ENCODE measurements at places on chromosomes 7 and 10.

- no peak for DNase-seq
Measured at GRCh38 chr10:109966961-109967738, 40.6 kb upstream of the ADD3 start.

GRCh38 chr10:110387983-110388686 is 83.4 kb upstream of the SMNDC1 start:
- DNase-seq: no peak

- no peak for DNase-seq
Measured at GRCh38 chr7:124566583-124566982, 199.0 kb downstream of the GPR37 start.

DNA sequence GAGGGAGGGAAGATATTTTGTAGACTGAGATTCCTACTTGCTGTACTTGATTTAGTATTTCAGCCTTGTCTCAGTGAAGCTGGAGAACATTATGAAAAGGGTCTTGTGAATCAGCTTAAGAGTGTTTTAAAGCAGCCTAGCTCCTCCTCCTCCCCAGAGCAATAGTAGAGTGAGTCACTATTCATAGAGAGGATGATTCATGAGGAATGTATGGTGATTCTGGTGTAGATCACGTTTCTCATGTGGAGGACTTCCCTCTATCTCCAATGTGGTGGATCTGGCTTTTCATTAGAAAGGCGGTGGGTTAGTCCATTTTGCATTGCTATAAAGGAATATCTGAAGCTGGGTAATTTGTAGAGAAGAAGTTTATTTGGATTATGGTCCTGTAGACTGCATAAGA is 340.1 kb upstream of the CHRM2 start:
- DNase-seq: no peak

DNA sequence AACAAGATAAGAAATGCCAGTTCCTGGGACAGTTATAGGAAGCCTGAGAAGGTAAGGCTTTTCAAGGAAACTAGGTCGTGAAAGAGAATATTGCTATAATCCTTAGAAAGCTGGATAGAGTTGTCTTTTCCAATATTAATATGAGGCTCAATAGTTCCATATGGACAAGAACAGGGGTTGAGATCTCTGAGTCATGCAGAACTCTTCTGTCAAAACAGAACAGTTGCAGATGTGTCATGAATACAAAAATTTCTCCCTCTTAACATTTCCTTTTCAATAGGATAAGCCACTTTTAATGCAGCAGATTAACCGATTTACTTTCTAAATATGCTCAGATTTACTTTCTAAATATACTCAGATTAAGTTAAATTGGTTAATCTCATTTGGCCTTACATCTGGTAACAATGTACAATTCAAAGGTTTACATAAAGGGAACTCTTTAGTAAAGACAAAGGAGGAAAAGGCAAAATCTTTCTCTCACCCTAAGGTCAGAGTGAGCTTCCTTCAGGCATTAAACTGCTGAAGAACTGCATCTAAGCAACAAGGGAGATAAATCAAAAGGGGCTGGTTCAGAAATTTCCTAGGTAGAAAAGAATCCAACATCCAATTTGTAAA is 104.7 kb upstream of the PCDH15 start:
- no peak for DNase-seq

DNA sequence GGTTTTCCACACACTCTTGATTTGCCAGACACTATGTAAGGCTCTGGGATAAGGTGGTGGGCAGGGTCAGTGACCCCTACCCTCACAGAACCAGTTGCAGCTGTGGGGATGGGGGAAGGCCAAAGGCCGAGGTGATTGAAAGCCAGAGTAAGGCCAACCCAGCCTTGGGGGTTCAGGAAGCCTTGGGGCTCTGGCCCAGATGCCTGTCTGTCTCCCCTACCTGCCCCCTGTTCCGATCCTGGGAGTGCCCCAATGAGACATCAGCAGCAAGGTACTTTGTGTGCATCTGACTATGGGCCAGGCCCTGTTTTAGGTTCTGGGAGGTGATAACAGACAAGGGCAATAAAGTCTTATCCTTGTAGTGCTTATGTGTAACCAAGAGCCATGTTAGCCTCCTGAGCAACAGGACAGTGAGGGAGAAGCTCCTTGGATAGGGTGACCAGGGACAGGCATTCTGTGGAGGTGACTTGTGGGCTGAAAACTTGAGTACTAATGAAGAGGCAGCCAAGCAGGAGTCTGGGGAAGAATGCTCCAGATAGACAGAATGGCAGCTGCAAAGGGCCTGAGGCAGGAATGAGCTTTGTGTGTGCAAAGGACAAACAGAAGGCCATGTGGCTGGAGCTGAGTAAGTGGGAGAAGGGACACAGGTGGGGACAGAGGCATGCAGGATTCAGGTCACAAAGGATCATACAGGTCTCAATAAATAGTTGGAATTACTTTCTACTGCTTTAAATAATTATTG is 35.4 kb downstream of the TSPAN14 start:
- no peak for DNase-seq

DNA sequence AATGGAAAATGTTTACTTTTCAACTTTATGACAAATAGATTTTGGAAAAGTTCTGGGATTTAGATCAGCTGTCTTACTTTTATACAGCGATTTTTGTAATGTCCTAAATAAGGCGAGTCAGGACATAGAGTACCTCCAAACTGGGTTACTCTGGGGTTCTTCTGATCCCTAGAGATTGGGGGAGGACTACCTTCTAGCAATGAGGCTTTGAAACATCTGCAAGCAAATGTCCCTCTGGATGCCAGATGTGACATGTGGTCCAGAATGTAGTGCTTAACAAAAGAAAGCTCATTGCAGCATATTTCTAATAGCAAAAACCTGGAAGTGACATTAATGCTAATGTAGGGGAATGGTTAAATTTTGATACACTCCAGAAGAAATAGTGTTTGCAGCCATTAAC is 36.1 kb downstream of the ABRAXAS2 start:
- no peak for DNase-seq

DNA sequence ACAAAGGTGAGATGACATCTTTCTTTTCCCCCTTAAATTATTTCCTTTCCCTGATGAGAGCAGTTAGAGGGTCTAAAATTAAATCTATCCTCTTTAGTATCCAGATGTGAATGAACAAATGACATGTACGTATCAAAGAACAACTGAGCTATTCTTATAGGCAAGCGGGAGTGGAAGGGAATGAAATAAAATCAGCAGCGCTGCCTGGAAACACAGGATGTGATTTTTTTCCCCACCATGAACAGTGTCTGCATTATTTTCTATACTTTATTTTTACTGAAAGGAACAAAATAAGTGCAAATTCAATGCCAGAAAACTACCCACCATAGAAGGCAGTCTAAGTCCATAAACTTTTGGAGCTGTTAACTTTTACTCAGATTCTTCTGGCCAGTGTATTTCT is 40.6 kb downstream of the SLC26A4 start:
- DNase-seq: no peak

DNA sequence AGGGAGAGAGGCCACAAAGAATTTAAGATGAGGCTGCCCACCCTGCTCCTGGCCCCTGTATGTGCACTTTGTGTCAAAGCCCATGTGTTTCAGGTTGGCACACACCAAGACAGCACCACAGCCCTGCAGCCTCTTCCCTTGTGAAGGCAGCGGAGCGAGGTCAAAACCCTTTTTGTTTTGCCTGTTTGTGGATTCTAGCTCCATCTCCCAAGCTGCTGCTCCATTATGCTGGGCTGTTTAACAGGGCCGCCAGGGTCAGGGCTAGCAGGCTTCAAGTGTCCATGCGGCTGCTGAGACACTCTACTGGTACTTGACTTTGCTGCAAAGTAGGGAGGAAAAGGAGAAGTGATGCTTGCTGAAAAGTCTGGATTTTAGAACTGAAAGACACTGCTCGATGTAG is 142.3 kb upstream of the EFCAB10 start:
- no peak for DNase-seq

DNA sequence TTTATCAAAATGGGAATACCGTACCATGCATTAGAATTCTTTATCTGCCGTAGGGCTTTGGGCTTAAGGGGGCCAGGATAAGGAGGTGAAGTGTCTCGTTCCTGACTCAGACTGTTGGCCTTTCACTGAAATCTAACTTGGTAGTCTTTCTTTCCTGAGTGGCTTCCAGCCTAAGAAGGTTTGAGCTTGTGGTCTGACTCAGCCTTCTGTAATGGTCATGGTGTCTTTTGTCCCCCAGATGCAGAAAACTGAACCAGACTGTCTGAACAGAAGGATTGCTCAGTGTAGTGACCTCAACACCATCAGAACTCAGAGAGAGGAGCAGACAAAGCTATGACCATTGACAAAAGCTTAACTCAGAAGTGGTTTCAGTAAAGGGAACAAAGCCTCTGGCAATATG is 39.5 kb downstream of the WNT2 start:
- no peak for DNase-seq

DNA sequence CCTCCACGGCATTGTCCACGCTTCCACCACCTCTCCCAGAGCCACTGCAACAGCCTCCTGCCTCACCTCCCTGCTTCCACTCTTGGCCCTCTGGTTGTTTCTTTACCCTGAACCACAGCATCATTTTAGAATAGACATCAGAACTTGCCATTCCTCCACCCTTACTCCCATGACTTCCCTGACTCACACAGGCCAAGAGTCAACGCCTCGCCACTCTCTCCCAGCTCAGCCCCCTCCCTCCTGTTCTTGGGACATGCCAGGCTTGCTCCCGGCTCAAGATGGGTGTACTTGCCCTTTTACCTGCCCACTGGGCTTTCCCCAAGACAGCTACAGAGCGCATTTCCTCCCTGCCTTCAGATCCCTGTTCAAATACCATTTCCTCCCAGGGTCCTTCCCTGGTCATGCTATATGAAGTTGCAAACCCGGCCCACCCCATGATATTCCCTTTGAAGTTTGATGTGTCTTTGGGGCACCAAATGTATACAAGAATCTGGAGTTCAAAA is 429.1 kb downstream of the RPS24 start:
- no peak for DNase-seq

DNA sequence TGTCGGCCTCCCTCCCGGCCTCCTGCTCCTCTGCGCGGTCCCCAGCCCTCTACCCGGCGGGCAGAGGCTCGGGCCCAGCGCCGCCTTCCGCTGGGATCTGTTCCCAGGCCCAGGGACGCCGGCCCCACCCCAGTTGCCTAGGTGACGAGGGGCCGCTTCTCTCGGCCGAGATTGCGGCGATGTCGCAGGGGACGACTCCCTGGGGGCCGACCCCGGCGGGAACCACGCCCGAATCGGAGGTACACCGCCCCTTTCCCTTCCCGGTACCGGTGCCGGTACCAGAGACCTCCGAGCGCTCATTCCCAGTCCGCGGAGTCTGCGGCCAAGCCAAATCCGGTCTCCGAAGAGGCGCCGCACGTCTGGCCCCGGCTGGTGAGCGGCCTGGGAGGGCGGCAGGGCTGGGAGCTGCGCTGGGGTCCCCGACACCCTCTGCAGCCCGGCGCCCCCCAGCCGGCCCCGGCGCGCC is at the start of gene CABCOCO1:
TSS of gene CABCOCO1 (plus strand) at position 136 of the 466 bp plus-strand sequence. CDS start at position 180, 44 bp downstream.
- DNase-seq: no peak

GRCh38 chr7:81297317-81297716 is 378.5 kb upstream of the SEMA3C start:
- DNase-seq: no peak

- DNase-seq: no peak
Measured at GRCh38 chr7:46764100-46764936, 817.6 kb downstream of the TNS3 start.

DNA sequence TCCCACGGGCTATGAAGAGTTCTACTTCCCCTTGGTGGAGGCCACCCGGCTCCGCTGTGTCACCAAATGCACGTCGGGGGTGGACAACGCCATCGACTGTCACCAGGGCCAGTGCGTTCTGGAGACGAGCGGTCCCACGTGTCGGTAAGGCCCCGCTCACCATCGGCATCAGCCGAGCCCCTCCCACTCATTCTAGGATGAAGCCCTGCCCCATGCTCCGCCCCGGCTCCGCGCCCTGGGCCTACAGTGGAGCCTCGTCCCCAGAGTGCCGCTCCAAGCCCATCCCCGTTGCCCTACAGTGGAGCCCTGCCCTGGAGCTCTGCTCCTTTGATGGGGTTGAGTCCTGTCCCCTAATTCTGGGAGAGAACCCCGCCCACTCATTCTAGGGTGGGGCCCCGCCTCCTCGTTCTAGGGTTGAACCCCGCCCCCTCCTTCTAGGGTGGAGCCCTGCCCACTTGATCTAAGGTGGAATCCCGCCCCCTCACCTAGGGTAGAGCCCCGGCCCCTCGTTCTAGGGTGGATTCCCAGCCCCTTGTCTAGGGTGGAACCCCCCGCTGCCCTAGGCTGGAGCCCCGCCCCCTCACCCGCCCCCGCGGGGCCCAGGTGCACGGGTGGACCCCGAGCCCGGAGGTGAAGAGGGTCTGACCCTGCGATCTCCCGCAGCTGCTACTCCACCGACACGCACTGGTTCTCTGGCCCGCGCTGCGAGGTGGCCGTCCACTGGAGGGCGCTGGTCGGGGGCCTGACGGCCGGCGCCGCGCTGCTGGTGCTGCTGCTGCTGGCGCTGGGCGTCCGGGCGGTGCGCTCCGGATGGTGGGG is 3.4 kb upstream of the MUC12 start:
- DNase-seq: no peak
